Endothelial cell of umbilical vein (primary cell): ENCODE measurements at places on chromosomes 2 and 18. TPM values are rescaled to one million over a fixed set of nuclear protein-coding genes. Genes with fewer than 3 reads are reported as not detected.

DNA sequence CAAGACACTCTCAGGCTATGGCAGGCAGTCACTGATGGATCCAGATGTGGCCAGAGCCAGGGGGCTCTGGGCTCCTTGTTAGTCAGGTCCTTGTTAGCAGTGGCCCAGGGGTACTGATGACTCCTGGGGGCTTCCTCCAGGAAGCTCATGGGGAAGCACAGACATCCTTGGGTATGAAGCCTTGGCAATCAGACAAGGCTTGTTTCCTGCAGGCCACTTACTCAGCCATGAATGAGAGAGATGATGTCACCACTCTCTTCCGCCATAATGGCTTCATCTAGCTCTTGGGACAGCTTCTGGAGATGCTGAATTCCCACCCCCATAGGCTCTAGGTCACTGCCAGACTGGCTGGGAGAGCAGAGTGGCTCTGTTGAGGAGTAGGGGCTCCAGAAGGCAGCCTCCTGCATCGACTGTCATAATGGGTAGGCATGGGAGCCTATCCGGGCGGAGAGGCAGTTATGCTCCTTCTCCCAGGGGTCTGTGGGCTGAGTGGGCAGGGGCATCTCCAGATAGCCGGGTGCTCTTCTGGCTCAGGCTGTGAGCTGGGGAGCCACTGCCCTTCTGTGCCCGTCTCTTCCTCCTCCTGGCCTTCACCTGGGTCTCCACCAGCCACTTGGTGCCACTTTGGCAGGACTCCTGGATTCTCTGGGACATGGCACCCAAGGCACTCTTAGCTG lies 40.2 kb upstream of the BMPR2 start:
- H3K4me1 ChIP-seq, result peaks cover 31% of the 10 kb centered on the region
- H3K27ac ChIP-seq, result peak overlapping the region; percentile 59
- H3K4me3 ChIP-seq, result no peak overlapping the region
- peak; percentile 88 for DNase-seq

DNA sequence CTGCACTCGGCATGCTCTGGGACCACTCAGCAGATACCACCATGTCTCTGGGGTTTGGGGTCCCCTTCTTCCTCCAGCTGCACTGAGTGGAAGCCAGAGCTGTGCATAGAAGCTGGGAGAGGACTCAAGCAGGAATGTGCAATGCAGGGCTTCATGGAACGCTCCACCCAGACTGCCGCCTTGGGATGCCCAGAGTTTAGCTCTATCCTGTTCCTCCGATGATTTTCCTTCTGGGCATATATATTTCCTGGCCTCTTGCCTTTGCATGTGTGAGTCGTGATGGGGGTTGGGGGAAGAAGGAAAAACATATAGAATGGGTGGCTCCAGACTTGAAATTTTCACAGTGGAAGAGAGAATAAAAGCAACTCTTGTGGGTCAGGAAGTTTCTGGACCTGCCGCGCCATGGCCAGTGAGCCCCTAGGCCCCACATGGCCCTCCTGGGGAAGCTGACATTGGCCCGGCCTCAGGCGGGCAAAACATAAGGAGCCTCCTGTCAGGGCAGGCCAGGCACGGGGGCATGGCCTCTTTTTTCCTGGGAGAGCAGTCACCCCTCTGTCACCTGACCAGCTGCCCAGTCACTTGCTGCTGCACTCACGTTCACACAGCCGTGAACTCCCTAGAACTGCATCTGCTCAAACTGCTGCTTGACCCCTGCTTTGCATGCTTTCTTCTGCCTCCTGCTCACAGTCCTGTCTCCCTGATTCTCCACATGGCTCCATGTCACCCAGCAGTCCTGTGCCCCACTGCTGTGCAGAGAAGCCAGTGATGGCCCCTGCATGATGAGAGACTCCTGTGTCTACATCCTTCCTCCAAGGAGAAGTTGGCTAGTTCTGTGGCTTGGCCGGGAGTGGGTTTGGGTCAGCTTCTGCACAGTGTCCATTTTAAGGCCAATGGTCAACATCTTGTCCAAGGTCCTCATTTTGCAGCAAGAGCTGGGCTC lies 197.8 kb downstream of the CTIF start:
- no peaks in the 10 kb centered on the region for H3K27me3 ChIP-seq
- no peak overlapping the region for H3K4me3 ChIP-seq
- H3K36me3 ChIP-seq, result no peaks in the 10 kb centered on the region

HOXD1 gene
- total RNA-seq, result 10.4 and 14.1 TPM in 2 replicates

DNA sequence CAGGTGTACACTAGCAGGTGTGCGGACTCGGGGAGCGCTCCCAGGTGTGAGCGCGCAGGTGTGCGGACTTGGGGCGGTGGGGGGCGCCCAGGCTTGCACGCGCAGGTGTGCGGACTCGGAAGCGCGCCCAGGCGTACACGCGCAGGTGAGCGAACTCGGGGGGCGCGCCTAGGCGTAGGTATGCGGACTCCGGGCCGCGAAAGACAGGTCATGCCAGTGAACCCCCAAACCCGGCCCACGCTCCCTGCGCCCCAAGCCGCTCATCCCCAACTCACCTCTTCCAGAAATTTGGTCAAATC lies 342 bp downstream of the CYB5A start:
- peaks cover 6% of the 10 kb centered on the region for H3K4me1 ChIP-seq
- no peaks in the 10 kb centered on the region for H3K27me3 ChIP-seq
- no peak overlapping the region for H3K27ac ChIP-seq
- no peaks in the 10 kb centered on the region for H3K36me3 ChIP-seq
- DNase-seq, result no peak
- peak overlapping the region; percentile 62 for H3K4me3 ChIP-seq

DNA sequence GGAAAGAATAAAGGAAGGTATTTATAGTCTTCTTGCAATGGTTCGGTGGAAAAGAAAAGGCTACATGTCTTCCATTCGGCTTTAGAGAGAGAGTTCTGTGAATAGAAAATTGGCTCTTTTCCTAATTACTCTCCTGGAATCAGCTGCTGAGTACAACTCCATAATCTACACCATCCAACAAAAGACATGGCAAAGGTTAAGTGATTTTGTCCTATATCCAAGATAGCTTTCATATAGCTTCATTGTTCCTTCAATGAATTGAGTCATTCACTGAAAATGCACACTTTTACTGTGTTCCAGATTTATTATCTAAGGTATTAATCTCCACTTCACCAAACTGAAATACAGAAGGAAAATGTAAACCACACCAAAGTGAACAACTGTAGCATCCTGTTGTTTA lies 514.5 kb downstream of the LRRTM4 start:
- H3K27ac ChIP-seq, result no peak overlapping the region
- H3K4me3 ChIP-seq, result no peak overlapping the region
- H3K4me1 ChIP-seq, result peaks cover 20% of the 10 kb centered on the region
- no peaks in the 10 kb centered on the region for H3K27me3 ChIP-seq
- H3K36me3 ChIP-seq, result no peaks in the 10 kb centered on the region

GRCh38 chr2:226791056-226791486 lies 8.5 kb downstream of the IRS1 start:
- no peaks in the 10 kb centered on the region for H3K36me3 ChIP-seq
- DNase-seq, result peak; percentile 49
- peaks cover 4% of the 10 kb centered on the region for H3K4me1 ChIP-seq
- H3K27ac ChIP-seq, result peak overlapping the region; percentile 3
- H3K4me3 ChIP-seq, result peak overlapping the region; percentile 69

DNA sequence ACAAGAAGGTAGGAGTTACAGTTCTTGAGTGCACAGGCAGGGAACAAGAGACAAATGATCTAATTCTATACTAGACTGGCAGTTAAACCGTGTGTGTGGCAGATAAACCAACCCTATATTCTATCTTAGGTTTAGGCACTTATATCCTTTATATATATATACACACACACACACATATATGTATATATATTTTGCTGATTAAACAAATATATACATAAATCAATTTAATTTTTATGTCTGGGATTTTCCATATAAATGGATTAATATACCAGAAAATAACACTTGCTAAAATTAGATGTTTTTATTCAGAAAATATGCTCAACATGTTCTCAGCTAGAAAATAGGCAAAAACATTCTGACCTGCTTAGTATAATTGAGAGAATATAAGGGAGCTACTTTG lies 887.9 kb upstream of the KLHL29 start:
- no peaks in the 10 kb centered on the region for H3K4me1 ChIP-seq
- no peak overlapping the region for H3K27ac ChIP-seq
- H3K4me3 ChIP-seq, result no peak overlapping the region
- no peaks in the 10 kb centered on the region for H3K27me3 ChIP-seq
- no peaks in the 10 kb centered on the region for H3K36me3 ChIP-seq

FBLN7 gene
- 2.1 and 3.3 TPM in 2 replicates for total RNA-seq

DNA sequence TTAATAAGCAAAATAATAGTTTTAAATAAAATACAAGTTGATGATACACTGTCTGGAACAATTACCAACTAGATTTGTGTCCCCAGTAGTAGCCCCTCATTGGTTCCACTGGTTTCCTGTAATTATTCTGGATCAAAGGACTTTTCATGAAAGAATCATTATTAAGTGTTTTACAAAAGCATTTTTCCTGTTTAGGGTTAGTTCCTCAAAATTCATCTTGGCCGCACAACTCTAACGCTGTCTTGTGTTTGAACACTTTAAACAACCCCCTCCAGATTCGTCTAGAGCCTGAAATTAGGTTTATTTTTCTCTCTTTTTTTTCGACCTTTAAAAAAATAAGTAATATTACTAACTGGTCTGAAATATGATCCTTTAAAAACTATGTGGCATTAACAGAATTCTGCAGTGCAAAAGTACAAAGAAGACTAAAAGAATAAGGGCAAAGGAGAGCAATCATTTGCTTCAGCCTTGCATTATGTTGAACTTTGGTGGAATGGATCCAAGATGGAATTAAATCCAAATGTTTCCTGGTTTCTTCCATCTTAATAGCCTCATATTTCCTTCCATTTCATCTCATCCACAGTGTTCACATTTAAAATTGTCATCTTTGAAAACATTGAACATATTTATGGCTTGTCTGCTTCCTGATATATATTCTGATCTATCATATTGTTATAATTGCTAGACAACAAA lies 678.4 kb downstream of the IRS1 start:
- H3K4me3 ChIP-seq, result no peak overlapping the region
- H3K4me1 ChIP-seq, result no peaks in the 10 kb centered on the region
- no peaks in the 10 kb centered on the region for H3K27me3 ChIP-seq

GRCh38 chr2:207765547-207765946 lies 4.2 kb downstream of the FZD5 start:
- DNase-seq, result no peak
- no peaks in the 10 kb centered on the region for H3K27me3 ChIP-seq
- no peaks in the 10 kb centered on the region for H3K36me3 ChIP-seq
- peaks cover 16% of the 10 kb centered on the region for H3K4me1 ChIP-seq
- no peak overlapping the region for H3K27ac ChIP-seq

GRCh38 chr18:41993151-41993550 lies 38.1 kb downstream of the PIK3C3 start:
- H3K27ac ChIP-seq, result no peak overlapping the region
- DNase-seq, result no peak
- H3K27me3 ChIP-seq, result no peaks in the 10 kb centered on the region
- H3K4me1 ChIP-seq, result peaks cover 30% of the 10 kb centered on the region
- H3K36me3 ChIP-seq, result no peaks in the 10 kb centered on the region

FAM110C gene
- total RNA-seq, result not detected in 2 replicates

DNA sequence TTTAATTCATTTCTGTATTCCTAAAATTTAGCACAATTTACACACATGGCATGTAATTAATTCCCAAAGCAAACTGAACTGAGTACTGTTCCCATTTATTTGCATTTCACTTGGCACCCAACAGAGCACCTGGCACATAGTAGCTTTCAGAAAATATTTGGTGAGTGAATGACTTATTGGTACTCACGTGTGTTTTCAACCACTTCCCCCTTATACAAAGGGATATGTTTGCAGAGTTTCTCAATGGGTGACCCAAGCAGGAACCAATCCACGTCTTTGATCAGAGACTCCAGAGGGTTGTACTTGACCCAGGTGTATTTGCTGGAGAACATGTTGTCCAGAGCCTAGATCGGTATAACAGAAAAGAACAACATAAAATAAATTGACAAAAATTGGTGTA lies 6.6 kb downstream of the GKN2 start:
- no peaks in the 10 kb centered on the region for H3K36me3 ChIP-seq
- H3K4me1 ChIP-seq, result no peaks in the 10 kb centered on the region
- H3K4me3 ChIP-seq, result no peak overlapping the region
- no peak for DNase-seq

- no peak for DNase-seq
- H3K27me3 ChIP-seq, result peaks cover 33% of the 10 kb centered on the region
- H3K4me3 ChIP-seq, result no peak overlapping the region
- H3K4me1 ChIP-seq, result no peaks in the 10 kb centered on the region
These were observed 11.1 kb upstream of the CYS1 start for GRCh38 chr2:10091182-10091888.

- no peaks in the 10 kb centered on the region for H3K36me3 ChIP-seq
- no peak overlapping the region for H3K27ac ChIP-seq
- DNase-seq, result no peak
These were observed 67.4 kb upstream of the ZNF804A start for GRCh38 chr2:184530959-184531358.

DNA sequence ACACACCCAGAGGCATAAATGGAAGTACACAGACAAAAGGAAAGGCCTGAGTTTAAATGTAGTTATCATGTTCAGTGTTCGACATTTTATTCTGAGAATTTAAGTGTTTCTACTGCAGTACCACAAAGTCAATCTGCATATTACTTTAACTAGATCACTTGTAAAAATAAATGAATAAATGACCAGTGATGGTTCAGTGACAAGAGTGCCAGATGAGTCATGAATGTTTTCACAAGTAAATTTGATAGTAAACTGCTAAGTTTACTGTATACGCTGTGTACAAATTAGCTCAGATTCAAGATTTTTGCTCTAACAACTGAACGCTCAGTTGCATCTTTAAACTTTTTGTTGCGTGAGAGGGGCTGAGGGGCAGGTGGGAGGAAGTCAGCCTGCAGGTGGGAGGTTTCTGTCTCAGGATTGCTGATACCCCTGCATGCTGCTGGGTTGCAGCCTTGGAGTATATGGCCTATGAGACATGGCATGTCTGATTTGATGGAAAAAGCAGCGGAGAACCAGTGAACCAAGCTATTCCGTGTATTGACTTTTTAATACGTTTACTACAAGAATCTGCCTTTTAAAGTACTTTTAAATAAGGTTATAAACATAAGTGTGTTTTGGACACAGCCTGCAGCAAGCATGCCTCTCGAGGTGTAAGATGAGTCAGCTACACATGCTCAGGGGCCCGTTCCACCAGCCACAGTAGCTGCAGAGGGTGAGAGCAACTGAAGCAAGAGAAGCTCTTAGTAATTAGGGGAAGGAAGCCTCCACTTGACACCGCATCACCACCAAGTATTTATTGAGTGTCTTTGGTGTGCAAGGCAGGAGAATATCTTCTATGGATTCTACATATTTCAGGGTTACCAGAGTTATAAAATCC lies 245.1 kb downstream of the NEDD4L start:
- peaks cover 44% of the 10 kb centered on the region for H3K4me1 ChIP-seq
- no peak overlapping the region for H3K4me3 ChIP-seq
- peak; percentile 68 for DNase-seq

DNA sequence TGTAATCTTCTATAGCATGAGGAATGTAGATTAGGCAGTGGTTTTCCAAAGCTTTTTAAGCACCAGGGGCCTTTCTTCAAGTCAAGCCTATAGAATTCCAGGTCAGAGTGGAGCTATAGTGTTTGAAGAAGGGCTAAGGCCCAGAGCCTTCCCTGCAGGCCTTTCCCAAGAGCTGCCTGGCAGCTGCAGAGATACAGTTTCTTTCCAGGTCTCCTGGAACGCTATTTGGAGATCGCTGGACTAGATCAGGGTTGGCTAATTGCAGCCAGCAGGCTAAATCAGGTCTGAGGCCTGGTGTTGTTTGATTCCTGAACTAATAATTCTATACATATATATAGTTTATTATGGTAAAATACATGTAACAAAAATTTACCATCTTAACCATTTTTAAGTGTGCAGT lies 319.0 kb upstream of the SPRED2 start:
- no peaks in the 10 kb centered on the region for H3K36me3 ChIP-seq
- H3K27me3 ChIP-seq, result no peaks in the 10 kb centered on the region
- DNase-seq, result no peak
- no peaks in the 10 kb centered on the region for H3K4me1 ChIP-seq
- H3K4me3 ChIP-seq, result no peak overlapping the region

- no peaks in the 10 kb centered on the region for H3K36me3 ChIP-seq
- no peak overlapping the region for H3K4me3 ChIP-seq
- H3K27ac ChIP-seq, result no peak overlapping the region
- no peak for DNase-seq
These were observed 15.3 kb upstream of the FN1 start for GRCh38 chr2:215451012-215451756.
